Skin of body (tissue), 3 donors: ENCODE measurements at places on chromosomes 1 and 21.

GRCh38 chr1:245316784-245317183, 162.0 kb downstream of the KIF26B start:
- DNase-seq, result no peak

GRCh38 chr1:24558902-24559791, 3.3 kb downstream of the NCMAP start:
- peak; percentile 3 for DNase-seq

- DNase-seq, result no peak
Observed at GRCh38 chr1:177354247-177354646, 183.5 kb downstream of the BRINP2 start.

DNA sequence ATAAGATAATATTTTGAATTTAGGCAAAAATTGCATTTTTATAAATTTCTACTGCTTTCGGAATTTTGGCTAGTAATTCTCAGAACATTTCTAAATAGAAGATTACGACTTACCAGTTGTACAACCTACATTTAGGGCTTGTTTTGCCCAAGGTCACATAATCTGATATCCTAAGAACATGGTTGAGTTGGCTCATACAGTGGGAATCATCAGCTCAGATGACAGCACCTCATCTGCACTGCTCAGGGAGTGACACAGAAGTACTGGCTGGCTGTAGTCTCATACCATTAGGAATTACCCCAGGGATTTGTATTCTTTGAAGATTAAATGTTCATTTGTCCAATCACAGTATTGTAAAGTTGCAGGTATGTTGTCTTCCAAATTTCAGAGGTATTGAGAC, 217.6 kb downstream of the ADGRL2 start:
- no peak for DNase-seq

- DNase-seq, result no peak
Observed at GRCh38 chr1:116439701-116440100, 66.7 kb downstream of the ATP1A1 start.

- DNase-seq, result no peak
Observed at GRCh38 chr1:19220991-19221390, 10.9 kb upstream of the UBR4 start.
